ENCODE measurements at places on chromosomes 7 and 10.

DNA sequence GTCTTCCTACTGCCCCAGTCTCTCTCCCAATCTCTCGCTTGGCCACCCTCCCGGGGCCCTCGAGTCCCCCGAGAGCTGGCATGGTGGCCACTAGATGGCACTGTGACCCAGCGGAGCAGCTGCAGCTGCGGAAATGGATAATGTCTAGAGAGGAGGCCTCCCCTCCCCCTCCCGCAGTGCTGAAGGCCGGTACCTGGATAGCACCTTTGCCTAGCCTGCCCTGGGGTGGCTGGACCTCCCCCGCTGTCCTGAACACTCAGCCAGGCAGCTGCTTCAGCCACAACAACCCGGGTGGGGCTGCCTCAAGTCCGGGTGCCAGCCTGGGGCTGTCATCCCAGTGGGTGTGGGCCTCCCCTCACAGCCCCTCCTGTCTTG lies 65.2 kb downstream of the GOLGA7B start:
- DNase-seq = peak; percentile 52

GRCh38 chr7:99371376-99371920 lies 3.1 kb upstream of the ARPC1B start:
- DNase-seq = no peak

DNA sequence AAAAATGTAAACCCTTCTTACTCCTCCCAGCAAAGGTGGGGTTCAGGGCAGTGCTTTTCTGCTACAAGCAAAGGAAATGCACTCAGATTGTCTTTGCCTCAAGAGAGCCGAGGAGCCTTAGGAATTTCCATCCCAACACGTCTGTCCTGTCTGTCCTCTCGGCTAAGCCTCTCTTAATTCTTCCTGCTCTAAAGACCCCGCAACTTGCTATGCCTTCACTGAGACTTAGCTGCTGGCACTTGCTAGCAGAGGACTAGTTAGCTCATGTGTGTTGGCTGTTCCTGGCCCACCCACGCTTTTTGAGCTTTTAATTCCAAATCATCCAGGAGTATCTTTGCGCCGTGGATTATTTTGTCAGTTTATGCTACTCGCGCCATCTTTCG lies 481 bp upstream of the NPM3 start:
- no peak for DNase-seq

- DNase-seq = no peak
Observed at GRCh38 chr7:79410345-79410744, 43.1 kb downstream of the MAGI2 start.

GRCh38 chr7:23654508-23654907 lies 25.5 kb upstream of the FAM221A start:
- no peak for DNase-seq

DNA sequence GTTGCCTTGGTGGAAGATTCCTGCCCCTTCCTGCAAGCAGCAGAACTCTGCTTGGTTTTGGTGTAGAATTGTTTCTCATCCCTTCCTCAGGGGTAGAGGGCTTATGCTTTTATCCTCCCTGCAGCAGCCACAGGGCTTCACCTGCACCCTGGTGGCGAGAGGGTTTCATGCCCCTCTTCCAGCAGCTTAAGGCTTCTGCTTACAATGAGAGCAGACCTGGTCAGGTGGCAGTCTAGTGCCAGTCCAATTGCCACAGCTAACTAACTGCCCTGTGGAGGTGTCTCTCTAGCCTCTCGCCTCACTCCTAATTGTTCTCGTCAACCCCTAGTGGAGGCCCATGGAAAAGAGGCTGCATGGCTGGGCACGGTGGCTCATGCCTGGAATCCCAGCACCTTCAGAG lies 19.3 kb downstream of the ACBD7 start:
- DNase-seq = no peak

- DNase-seq = no peak
Observed at GRCh38 chr7:137078781-137079180, 210.3 kb downstream of the CHRM2 start.

- no peak for DNase-seq
Observed at GRCh38 chr7:156673902-156674301, 33.3 kb downstream of the RNF32 start.

DNA sequence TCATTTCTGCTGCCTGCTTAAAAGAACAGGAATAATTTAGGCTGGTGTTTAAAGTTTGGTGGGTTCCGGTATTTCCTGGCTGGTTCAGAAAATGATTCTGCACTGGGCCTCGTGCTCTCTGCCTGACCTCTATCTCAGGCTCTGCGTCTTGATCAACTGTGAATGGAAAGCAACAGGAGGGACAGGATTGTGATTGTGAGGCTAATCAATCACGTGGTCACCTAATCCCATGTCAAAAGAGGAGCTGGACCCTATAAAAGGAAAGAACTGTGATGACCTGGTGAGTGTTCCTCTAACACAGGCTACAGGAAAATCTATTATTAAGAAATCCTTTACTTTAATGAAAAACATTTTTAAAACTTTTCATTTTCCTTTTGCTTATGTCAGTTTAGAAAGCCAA lies at the start of gene DHX32:
Gene DHX32 (minus strand): TSS at position 101 of the 400 bp plus-strand sequence. CDS start 468 bp downstream, outside the sequence.
- DNase-seq = no peak

DNA sequence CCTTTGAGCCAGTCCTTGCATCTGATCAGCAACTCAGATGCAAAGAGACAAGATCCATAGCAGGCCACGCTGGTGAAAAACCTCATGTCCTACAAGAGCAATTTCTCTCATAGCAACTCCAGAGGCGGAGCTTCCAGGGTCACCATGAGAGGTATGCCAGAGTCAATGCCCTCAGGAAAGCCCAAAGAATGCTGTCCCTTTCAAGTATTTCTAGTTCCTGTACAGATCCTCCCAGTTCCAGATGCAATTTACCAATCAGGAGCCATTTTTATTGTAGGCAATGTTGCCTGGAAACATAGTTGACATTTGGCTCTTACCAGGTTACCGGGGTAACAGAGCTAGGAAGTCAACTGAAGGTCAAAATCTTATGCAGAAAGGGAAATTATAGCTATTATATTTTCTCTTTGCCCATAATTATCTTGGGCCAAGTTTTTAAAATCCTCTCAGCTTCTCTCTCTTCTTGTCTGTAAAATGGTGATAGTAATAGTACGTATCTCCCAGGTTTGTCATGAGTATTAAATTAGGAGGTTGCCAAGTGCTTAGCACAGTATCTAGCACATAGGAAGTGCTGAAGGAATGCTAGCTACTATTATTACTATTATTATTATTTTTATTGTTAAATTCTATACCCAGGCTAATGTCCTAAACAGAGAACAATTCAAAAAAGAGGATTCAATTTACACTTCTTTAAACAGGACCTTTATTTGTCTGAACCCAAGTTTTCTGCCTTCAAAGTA lies 46.3 kb upstream of the TM9SF3 start:
- DNase-seq = peak; percentile 41

DNA sequence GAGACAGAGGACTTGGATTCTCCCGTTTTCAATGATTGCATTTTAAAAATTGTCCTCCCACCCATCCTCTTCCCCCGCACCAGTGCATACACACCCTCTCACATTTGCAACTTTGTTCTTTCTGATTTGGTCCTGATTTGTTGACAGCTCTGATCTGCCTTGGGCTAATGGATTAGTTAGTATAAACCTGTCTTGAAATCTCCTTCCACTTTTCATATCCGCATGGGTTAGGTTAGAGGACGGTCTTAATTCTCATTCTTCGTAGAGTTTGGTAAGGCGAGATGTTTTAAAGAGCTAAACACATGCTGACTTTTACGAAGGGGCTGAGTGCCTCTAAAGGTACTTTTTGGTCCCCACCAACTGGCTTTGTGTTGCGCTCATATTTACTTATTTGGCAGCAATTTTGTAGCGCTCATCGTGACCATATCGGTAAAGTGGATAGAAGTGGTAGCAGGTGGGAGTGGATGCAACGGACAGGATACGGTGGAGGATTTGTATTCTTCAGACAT lies 1.1 kb downstream of the AHR start:
- no peak for DNase-seq

GRCh38 chr7:108222236-108222892 lies 92.2 kb upstream of the LAMB4 start:
- DNase-seq = no peak

GRCh38 chr7:151088856-151089699 lies 2.8 kb downstream of the AGAP3 start:
- peak; percentile 32 for DNase-seq

- no peak for DNase-seq
Observed at GRCh38 chr10:31526178-31526577, 207.2 kb downstream of the ZEB1 start.

DNA sequence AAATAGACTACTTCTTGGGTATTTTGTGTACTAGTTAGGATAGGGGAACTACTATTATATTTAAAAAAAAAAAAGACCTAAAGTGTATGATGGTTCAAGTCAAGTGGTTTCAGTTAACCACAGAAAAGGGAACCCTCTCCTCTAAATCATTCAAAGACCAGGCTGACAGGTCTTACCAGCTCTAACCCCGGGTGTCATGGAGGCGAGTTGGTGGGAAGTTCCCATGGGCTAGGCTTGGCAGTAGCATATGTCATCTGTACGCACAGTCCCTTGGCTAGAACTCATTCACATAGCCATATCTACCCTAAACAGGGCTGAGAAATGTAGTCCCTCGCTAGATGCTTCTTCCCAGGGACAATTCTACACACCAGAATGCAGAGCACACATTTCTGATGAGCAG lies 37.7 kb upstream of the KCNMA1 start:
- no peak for DNase-seq

GRCh38 chr7:30177186-30177585 lies 42.4 kb downstream of the MTURN start:
- no peak for DNase-seq

DNA sequence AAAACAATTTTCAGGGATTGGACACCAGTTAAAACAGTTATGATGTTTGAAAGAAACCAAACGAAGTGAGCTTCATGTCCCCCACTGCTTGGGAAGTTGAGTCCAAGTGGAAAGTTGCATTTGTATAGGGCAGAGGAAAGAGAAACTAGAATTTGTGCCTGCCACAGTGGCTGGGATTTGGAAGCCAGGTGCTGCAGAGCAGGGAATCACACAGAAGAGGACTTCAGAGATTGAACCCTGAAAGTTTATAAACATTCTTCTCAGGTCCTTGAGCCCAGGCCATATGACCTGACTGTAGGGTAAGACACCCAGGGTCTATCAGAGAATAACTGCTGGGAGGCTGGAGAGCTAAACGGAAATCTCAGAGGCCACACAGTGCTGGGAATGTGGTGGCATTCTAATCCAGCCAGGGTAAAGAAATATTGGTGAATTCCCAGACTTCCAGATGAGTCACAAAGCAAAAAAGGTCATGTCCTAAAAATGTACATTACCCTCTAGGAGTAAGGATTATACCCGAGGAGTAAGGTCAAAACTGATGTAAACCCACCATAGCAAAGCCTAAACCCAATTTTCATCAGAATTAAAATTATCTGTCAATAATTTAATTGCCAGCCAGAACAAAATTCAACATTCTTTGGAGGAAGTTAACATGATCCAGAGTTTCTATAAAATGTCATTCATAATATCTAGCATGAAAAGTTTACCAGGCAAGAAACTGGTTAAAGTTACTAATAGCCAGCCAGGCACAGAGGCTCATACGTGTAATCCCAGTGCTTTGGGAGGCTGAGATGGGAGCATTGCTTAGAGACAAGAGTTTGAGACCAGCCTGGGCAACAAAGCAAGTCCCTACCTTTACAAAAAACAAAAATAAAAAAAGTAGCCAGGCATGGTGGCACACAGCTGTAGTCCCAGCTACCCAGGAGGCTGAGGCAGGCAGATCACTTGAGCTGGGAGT lies 31.2 kb downstream of the TOMM7 start:
- no peak for DNase-seq

DNA sequence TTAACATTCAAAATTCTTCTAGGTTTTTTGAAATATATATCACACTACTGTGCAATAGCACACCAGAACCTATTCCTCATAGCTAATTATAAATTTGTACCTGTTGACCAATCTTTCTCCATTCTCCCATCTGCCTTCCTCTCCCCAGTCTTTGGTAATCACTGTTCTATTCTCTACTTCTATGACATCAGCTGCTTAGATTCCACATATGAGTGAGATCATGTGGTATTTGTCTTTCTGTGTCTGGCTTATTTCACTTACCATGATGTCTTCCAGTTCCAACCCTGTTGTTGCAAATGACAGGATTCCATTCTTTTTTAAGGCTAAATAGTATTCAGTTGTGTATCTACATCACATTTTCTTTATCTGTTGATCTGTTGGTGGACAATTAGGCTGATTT lies 54.4 kb upstream of the CCDC6 start:
- no peak for DNase-seq
